ENCODE measurements at places on chromosomes 2 and 18. TPM values are rescaled to one million over a fixed set of nuclear protein-coding genes. Genes with fewer than 3 reads are reported as not detected.

- DNase-seq, result no peak
These were observed 3.7 kb downstream of the TNFRSF11A start for GRCh38 chr18:62328586-62329525.

DNA sequence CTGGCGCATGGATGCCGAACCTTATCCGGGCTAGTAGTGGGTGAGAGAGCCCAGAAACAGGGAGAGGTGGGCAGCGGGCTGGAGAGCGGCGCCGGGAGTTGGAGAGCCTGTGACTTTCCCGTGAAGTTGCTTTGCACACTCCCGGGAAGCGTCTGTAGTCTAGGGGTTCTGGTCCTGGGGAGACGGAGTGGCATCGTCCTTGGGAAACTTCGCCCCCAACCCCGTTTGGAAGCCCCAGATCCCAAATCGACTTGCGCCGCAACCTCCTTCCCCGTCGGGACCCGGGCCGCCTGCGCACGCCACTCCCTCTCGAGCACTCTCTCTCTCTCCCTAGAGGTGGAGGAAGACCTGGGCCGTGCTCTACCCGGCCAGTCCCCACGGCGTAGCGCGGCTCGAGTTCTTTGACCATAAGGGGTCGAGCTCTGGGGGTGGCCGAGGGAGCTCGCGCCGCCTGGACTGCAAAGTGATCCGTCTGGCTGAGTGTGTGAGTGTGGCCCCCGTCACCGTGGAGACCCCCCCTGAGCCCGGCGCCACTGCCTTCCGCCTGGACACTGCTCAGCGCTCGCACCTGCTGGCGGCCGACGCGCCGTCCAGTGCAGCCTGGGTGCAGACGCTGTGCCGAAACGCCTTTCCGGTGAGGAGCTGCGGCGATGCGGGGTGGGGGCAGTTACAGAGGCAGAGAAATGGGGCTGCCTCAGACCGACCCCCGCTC, 456 bp downstream of the DOK1 start:
- no peak for DNase-seq

- DNase-seq, result no peak
These were observed 10.4 kb upstream of the MAP2 start for GRCh38 chr2:209413311-209414014.

- no peak for DNase-seq
These were observed 112.9 kb upstream of the CNTNAP5 start for GRCh38 chr2:123912171-123912570.

GRCh38 chr18:4994710-4995109, 202.3 kb downstream of the AKAIN1 start:
- DNase-seq, result no peak

GRCh38 chr2:53786352-53786704, 425 bp downstream of the ASB3 start:
- DNase-seq, result no peak

GRCh38 chr2:16408331-16409005, 257.2 kb downstream of the CYRIA start:
- no peak for DNase-seq

DNA sequence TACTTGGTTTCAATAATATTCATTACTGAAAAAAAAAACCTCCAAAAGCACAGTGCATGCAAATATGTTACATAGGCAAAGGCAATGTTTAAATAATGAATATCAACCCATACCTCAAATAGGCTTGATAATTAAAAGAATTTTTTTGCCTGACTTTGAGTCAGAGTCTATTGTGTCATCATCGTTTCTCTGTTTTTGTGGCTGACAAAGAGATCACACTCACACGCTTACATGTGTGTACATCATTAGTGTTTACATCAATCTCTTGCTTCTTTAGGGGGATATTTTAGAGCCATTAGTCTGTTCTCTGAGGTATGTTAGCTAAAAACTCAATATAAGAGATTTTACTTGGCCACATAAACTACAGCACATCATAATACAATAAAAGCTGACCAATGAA, 150.3 kb upstream of the MMADHC start:
- no peak for DNase-seq

DNA sequence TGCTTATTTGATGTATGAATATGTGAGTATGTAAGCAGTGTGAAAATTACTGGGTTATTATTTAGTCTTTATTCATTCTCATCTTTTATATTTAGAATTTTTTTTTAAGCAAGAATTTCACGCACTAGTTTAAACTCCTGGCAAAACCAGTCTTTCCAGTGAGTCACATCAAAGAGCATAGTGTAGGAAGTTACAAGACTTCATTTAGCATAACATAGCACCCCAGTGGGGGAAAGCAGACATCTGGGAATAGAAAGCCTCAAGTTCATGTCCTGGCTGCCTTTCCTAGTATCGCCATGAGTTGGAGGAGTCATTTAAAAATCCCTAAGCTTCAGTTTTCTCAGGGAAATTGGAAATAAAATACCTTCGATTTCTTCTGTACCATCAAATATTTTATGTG, 408.3 kb downstream of the NUP35 start:
- no peak for DNase-seq

DNA sequence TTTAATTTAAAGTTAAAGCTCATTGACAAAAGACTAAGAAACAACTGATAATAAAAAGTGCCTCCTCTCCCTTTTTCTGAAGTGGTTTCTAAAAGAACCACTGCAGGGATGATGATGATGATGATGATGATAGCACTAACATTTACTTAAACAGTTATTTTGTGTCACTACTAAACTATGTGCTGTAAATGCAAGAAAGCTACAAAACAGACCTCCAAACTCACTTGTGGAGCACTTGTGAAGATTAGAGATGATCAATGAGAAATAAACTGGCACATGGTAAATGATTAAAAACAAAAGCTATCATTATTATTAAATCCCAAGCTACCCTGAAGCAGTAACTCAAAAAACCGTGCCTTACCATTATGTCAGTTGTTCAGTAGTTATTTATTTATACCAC, 88.7 kb downstream of the SLC8A1 start:
- no peak for DNase-seq

DNA sequence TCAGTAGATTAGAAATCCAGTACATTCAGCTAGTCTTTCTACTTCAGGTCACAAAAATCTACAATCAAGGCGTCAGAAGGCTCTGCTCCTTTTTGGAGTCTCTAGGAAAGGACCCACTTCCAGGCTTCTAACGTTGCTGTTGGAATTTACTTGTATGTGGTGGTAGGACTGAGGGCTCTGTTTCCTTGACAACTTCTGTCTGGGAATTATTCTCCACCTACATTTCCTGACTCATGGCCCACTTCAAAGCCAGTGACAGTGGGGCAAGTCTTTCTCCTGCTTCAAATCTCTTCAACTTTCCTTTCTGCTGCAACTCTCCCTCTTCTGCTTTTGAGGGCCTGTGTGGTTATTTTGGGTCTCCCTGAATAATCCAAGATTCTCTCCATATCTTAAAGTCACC, 10.4 kb upstream of the TMX3 start:
- no peak for DNase-seq

DNA sequence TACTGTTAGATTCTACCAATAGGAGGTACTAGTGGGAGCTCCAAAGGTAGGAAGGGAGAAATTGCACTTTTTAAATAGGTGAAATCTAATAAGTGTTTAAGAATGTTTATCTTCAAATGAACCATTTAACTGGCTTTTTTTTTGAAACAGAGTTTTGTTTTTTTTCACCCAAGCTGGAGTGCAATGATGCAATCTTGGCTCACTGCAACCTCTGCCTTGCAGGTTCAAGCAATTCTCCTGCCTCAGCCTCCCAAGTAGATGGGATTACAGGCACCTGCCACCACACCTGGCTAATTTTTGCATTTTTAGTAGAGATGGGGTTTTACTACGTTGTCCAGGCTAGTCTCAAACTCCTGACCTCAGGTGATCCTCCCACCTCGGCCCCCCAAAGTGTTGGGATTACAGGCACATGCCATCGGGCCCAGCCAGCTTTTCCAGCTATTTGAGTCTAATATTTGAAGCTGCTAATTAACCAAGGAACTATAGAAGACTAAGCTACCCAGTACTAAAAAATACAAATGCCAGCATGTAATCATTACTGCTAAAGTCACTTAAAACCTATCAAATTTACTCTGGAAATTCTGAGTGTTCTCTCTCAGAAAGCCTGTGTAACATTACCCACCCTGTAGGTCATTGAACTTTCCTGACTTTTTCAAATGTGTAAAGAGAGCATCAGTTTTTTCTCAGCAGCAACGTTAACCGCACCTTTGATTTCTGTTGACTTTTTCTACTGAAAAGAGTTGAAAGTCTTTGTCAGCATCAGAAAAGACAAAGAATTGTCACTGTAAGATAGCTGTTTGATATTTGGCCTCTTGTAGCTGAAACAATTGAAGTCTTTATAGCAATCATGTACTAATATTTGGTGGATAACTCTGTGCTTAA, 24.6 kb upstream of the RNF149 start:
- DNase-seq, result no peak

- no peak for DNase-seq
These were observed 92.5 kb upstream of the CXCR4 start for GRCh38 chr2:136210455-136210805.

DNA sequence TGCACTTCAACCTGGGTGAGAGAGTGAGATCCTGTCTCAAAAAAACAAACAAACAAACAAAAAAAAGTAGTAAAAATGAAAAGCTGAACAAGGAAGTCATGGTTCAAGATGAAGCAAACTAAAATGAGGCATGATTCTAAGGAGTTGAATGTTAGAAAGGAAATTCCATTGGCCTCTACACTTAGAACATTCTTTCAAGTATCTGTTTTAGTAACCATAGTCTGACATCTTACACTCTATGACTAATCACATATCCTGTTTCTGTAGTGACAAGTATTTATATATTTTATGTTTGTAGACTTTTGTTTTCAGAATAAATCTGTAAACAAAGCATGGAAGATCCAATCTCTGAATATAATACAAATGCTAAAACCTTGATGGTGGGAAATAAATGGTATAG, 164.1 kb downstream of the KIAA1328 start:
- no peak for DNase-seq

Gene DSG4
- not detected for total RNA-seq

Gene ARHGAP15
- not detected for total RNA-seq

Gene WIPF1
- 7.6 TPM for total RNA-seq

Gene SLC9A4
- 0.40 TPM for total RNA-seq

Gene UPP2
- not detected for total RNA-seq
